ENCODE measurements at places on chromosomes 4 and X.

GRCh38 chrX:107750861-107751445 is 24.6 kb downstream of the TSC22D3 start:
- DNase-seq: no peak

DNA sequence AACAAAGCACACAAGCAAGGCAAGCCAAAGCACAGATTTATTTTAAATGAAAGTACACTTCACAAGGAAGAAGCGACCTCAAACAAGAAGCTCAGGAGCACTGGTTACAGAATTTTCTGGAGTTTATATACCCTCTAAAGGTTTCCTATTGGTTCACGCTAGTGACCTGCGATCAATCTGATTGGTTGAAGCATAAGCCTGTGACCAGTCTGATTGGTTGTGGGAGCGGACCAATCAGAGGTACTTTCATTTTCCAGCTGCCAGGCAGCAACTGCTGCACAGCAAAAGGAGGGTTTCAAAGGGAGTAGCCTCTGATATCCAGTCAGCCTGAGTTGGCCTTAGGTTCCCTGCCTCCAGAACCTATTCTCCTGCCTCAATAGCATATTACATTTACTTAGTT is 4.6 kb upstream of the AREG start:
- DNase-seq: no peak

DNA sequence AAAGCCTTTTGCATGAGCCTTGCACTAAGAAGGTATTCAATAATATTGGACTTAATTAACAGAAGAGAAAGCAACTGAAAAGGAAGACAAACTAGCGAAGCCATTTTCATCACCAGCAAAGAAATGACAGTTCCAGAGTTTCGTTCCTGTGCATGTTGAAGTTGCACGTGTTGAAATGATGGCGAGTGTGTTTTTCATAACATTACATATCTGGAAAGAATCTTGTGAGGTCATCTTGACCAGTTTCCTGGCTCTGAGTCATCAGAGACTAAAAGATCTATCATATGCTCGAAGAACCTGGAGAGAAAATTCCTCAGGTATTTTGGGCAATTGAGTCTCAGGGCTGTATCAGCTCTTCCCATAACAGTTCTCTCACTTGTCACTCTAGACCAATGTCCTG is 106.2 kb upstream of the MAML3 start:
- peak; percentile 57 for DNase-seq

GRCh38 chr4:8775751-8776355 is 95.8 kb downstream of the HMX1 start:
- no peak for DNase-seq

GRCh38 chr4:56195025-56195424 is 192.3 kb downstream of the AASDH start:
- no peak for DNase-seq

GRCh38 chrX:143894938-143895337 is 11.1 kb downstream of the UBE2NL start:
- no peak for DNase-seq
